ENCODE measurements at places on chromosomes 6 and 20.

- DNase-seq, result no peak
Observed at GRCh38 chr6:54491431-54491830, 183.2 kb downstream of the TINAG start.

DNA sequence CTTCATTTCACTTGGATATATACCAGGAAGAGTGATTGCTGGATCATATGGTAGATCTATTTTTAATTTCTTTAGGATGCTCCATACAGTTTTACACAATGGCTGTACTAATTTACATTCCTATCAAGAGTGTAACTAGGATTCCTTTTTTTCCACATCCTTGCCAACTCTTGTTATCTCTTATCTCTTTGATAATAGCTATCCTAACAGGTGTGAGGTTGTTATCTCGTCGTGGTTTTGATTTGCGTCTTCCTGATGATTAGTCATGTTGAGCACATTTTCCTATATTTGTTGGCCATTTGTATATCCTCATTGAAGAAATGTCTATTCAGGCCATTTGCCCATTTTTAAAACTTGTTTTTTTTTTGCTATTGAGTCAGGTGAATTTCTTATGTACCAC is 552.4 kb downstream of the RFPL4B start:
- DNase-seq, result no peak

GRCh38 chr6:154848580-154848979 is 115.4 kb downstream of the SCAF8 start:
- DNase-seq, result no peak

DNA sequence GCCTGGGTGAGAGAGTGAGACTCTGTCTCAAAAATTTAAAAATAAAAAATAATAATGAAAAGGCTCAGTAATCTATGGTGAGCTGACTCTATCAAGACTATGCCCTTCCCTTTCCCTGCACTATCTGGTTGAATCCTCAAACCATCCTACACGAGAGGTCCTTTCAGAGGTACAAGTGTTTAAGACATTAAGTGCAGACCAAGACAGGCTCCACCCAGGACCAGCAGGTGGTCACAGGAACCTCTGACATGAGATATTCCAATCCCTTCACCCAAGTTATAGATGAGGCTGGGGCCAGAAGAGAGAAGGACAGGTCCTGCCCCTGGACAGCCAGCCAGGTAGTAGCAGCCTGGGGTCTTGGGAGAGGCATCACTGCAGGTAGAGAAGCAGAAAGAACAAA is 182.6 kb downstream of the NFATC2 start:
- no peak for DNase-seq

DNA sequence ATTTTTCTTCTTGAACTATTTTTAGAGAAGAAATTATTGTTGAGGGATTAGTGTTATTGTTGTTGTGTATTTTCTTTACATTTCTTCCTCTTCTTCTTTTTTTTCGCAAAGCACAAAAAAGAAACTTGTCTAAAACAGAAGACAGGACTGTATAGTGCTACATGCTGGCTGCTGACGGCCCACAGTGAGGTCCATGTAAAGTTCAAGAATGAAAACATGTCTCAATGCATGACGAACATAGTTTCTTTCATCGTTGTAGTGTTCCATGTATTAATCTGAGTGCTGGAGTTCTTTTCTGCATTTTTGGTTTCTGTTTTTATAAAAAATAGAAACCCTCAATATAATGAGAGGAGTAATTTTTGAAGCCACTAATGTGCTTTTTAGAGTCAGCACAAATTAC is 462.9 kb upstream of the MARCKS start:
- DNase-seq, result no peak

Measured in OCI-M1 (cell line).